ENCODE measurements at places on chromosomes 4 and X.

DNA sequence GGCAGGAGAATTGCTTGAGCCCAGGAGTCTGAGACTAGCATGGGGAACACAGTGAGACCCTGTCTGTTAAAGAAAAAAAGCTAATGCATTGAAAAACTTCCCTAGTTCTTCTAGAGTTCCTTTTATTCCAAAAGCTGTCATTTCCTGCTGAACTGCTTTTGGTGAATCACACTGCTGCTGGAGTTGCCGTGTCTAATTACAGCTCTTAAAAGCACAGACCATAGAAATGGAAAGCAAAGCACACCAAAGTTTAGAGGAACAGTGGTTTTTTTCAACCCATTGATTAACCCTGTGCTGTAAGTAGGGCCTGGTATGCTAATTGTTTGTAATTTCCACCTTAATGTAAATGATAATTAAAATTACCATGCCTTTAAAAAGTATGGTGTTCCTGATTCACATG lies 52.4 kb downstream of the SEPTIN11 start:
- no peak for DNase-seq

GRCh38 chr4:76744241-76744921 lies 153.6 kb downstream of the SOWAHB start:
- no peak for DNase-seq

- no peak for DNase-seq
These were observed 9.1 kb downstream of the SMAD1 start for GRCh38 chr4:145490796-145491195.

DNA sequence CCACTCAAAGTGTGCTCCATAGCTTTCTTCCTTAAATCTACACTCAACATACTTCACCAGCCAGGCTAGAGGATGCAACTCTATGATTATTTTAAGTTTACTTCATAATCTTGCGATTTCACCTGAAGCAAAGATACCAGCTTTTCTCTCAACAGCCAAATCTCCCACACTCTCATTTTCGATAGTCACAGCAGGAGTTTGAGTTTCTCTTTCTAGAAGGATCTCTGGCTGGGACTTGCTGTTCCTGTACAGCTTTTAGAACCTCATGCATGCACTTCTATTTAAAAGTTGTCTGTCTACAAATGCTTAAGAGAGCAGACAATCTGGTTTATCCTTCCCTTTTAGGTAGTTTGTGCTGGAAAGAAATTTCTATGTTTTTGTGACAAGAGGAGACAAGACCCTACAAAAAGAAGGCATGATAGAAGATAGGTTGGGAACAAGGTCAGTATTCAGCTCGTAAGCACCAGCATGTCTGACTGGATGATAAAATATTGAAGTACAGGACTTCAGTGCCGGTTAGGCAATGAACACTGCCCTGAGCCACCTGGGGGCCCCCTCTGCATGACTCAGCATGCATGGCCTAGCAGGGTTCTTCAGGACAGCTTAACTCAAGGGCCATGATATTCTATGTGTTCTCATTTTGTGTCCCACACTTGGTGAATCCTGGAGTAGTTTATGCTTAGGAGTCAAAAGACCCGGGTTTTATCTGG lies 65.6 kb downstream of the ATXN3L start:
- no peak for DNase-seq

DNA sequence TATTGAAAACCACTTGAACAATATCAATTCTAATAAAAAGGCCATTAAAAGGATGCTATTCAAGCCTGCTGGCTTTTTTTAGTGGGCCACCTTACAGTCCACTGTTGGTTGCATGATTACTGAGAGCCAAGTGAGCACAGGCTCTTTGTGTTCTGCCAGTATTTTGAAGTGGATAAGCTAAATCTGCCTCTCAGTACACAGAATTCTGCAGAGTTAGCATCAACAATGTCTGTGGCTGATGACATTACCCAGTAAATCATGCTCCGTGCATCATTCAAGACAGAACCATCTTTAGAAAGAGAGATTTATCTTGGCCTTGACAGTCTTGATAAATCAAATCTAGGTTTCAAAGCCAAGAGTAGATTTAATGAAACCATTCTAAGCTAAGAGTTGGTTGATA lies 119.0 kb upstream of the GNPDA2 start:
- DNase-seq = no peak

DNA sequence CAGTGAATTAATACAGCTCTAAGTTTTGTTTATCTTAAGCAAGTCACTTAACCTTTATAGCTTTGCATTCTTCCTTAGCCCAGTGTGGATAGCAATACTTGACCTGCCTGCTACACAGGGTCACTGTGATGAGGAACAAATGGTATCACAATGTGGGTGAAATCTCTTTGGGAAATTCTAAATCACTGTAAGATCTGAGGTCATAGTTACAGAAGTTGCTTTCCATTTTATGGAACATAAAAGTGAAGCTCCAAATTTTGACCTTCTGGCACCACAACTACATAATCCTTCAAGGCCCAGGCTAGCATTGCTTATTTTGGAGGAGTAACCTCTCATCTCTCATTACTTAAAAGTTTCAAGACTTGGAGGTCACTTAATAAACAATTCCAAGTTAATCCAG lies 227.7 kb downstream of the USP46 start:
- DNase-seq = no peak

DNA sequence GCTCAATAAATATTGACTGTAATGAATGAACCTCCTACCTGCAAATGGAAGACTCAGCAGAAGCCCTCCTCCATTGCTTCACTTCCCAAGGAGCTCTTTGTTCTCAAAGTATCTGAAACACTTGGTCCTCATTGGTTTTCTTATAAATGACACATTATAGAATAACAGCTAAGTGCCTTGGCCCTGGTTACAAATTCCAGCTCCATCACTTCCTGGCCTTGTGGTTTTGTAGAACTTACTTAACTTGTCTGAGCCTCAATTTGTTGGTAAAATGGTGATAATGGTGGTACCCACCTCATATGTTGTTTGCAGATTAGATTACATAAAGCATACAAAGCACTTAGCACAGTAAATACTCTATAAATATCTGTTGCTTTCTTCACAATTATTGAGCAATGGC lies 25.2 kb upstream of the SMIM20 start:
- DNase-seq = no peak

DNA sequence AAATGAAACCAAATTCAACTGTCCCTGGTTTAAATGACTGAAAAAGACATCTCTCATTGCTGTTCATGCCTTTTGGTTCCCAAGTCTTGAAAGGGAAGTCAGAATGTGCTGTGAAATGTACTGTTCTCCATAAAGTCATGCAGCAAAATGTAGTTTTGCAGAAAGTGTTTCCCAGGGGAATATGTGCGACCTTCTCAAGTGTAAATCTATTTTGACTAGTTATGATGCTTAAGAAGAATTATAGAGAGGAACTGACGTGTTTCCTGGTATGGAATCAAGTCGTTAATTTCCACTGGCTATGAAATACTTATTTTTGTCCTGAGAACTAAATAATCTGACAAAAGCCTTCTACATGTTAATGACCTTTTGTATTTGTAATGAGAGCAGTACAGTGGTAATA lies 223.1 kb downstream of the CLCN4 start:
- no peak for DNase-seq

DNA sequence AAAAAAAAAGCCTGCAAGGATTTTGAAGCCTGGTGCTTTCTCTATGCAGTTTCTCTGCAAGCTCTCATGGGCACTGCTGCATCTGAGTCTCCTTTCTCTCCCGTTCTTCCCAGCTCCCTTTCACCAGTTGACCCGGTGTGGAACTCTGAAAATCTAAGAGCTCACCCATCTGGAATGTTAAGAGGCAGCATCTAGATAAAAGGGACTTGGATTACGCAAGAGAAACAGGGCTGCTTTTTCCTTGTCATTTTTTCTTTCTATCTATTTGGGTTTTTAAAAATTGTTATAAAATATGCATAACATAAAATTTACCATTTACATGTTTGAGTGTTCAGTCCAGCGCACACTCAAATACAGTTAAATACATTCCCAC lies 95.2 kb upstream of the RPS6KA3 start:
- DNase-seq = no peak

DNA sequence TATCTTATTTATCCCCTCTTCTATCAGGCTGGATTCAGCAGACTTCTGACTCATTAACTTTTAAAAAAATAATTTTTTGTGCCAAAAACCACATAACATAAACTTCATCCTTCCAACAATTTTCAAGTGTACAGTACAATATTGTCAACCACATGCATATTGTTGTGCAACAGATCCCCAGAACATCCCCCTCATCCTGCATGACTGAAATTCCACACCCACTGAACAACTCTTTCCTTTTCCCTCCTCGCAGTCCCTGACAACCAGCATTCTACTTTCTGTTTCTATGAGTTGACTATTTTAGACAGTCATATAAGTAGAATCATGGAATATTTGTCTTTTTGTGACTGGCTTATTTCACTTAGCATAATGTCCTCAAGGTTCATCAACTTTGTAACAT lies 2.2 kb upstream of the MID2 start:
- DNase-seq = no peak

DNA sequence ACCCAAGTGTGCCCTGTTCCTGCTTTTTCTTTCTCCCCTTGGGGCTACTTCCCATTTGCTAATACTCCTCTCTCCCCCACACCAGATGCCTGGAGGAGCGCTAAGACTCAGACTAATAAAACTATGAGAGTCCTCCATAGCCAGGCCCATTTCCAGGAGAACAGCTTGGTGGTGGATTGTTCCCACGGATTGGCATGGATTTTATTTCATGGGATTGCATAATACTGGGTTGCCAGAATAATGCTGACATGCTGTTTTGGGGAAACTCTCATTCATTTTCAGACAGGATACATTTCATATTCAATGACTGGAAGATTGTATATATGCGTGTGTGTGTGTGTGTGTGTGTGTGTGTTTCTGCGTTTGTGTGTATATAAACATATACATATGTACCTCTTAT lies 447.5 kb upstream of the PITX2 start:
- DNase-seq = no peak

- no peak for DNase-seq
These were observed 29.2 kb downstream of the QDPR start for GRCh38 chr4:17482716-17483115.

DNA sequence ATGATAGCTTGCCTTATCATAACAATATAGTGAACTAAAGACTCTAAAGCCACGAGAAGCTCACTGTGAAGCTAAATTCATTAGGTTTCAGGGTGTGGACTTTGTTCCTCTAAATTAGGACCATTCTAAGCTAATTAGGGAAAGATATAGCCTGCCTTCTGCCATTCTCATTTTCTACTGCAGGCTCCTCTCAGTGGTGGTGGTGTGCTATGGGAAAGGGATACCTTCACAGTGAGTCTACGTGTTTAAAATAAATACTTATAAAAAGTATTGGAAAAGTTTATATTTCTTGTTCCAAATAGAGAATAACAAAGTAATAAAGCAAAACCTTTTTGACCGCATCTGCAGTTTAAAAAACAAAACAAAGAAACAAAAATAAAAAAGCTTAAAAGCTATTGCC lies 327.7 kb downstream of the PAPSS1 start:
- no peak for DNase-seq

- DNase-seq = no peak
These were observed 27.5 kb downstream of the OTUD6A start for GRCh38 chrX:70089604-70090297.

DNA sequence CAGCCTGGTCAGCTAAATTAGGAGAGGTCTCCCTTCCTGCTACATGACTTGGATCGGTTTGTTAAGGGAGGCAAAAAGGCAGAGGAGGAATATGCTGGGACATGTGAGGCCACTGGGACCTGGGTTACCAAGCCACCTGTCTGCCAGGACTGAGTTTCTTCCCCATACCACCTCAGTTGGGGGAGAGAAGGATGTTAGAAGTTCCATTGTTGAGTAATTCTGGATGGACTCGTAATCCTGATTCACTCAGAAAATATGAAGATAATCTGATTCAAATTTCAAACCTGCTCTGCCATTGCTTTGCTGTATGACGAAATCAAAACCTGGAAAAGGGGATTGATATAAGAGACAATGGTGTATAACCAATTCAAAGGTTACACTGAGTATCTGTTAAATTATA lies 97.4 kb upstream of the S100G start:
- no peak for DNase-seq

- DNase-seq = no peak
These were observed 95.3 kb upstream of the MCF2 start for GRCh38 chrX:139803224-139803623.

DNA sequence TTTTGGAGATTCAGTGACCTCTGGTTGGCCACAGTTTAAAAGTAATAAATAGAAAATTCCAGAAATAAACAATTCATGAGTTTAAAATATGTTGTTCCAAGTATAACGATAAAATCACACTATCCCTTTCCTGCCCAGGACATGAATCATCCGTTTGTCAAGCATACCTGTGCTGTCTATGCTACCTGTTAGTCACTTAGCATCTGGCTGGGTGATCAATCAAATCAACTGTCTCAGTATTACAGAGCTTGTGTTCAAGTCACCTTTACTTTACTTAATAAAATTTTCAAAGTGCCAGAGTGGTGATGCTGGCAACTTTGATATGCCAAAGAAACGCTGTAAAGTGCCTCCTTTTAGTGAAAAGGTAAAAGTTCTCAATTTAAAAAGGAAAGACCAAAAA lies 979.5 kb upstream of the NDST4 start:
- no peak for DNase-seq

GRCh38 chr4:140110542-140111215 lies 43.3 kb downstream of the MAML3 start:
- DNase-seq = no peak

DNA sequence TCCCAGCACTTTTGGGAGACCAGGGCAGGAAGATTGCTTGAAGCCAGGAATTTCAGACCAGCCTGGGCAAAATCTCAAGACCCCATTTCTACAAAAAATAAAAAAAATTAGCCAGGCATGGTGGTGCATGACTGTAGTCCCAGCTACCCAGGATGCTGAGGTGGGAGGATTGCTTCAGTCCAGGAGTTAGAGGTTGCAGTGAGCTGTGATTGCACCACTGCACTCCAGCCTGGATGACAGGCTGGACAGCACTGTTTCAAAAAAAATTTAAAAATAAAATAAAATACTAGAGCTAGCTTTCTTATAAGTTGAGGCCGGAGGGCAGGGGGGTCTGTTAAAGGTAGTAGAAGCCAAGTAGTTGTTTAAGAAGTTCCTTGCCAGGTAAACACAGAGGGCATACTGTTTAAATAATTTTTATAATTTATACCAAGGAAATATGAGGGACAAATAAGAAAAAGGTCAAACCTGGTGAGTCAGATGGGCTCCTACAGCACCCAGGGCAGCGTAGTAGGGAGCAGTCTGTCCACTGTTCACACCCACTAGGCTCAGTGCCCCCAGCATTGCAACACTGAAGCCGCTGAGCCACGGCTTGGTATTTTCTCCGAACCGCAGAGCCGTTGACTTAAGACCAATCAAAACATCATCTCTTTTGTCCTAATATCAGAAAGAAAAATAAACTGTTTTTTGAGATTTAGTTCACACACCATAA lies 17.3 kb downstream of the COQ2 start:
- DNase-seq = no peak

DNA sequence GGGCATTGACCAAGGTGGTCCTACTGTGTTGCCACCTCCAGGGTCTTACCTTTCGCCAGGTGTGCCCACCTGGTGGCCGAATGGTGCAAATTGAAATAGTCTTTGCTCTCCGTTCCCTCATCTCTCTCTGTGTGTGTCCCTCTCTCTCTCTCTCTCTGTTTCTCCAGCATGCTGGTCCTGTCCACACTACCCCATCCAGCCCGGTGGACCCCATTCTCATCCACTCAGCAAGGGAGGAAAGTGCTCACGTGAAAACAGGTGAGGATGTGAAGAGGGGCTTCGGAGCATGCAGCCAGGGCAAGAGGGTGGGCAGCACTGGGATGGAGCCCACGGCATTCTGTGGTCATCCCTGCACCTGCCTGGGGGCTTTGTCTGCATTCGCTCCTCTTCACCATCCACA lies 150.1 kb downstream of the CRLF2 start:
- DNase-seq = no peak

- peak; percentile 30 for DNase-seq
These were observed 235.3 kb downstream of the TENM3 start for GRCh38 chr4:182478475-182478874.
